Fibroblast of upper back skin (primary cell): ENCODE measurements at places on chromosomes 1 and 21.

- no peak for DNase-seq
Measured at GRCh38 chr1:50471967-50472366, 48.7 kb upstream of the DMRTA2 start.

GRCh38 chr1:22983944-22984343 is 11.3 kb upstream of the LACTBL1 start:
- DNase-seq = no peak

DNA sequence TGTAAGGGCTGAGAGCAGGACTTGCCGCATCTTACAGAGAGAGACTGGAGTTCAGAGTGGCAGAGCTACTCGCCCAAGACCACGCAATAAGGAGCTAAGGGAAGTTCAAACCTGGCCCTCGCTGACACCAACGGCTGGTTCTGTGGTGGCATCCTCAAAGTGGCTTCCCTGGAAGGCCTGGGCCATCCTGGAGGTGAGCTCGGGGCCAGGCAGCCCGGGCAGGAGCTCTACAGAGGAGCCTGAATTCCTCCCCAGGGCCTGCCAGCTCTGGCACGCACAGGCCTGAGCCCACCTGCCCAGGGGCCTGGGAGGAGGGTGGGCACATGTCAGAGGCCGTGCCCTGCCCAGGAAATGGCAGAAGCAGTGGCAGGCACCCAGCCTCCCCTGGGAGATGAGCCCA is 68.6 kb downstream of the MEGF6 start:
- DNase-seq = no peak

DNA sequence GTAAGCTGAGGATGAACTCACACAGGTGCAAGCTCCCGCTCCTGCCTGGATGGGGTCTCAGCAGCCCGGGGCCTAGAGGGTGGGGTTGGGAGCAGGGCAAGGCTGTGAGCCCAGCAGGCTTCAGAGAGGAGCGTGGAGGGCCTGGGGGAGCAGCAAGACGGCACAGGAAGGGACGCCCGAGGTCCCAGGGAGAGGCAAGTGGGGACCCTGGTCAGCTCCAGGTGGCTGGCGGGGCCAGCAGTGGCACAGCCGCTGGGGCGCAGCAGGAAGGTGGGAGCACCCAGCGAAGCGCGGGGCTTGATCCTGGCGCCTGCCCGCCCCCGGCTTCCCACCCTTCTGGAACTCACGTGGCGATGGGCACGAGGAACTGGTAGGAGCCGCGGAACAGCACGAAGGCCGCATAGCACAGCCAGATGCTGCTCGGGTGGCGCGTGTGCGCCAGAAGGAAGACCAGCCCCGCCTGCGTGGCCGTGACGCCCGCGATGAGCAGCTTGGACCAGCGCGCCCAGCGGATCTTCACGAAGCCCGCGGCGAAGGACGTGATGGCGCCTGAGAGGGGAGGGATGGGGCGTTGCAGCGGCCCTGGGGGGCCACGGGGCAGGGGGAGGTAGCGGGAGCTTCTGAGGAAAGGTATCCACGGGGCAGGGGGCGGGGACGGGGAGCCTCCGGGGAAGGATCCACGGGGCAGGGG is 11.7 kb downstream of the SLC19A1 start:
- no peak for DNase-seq

DNA sequence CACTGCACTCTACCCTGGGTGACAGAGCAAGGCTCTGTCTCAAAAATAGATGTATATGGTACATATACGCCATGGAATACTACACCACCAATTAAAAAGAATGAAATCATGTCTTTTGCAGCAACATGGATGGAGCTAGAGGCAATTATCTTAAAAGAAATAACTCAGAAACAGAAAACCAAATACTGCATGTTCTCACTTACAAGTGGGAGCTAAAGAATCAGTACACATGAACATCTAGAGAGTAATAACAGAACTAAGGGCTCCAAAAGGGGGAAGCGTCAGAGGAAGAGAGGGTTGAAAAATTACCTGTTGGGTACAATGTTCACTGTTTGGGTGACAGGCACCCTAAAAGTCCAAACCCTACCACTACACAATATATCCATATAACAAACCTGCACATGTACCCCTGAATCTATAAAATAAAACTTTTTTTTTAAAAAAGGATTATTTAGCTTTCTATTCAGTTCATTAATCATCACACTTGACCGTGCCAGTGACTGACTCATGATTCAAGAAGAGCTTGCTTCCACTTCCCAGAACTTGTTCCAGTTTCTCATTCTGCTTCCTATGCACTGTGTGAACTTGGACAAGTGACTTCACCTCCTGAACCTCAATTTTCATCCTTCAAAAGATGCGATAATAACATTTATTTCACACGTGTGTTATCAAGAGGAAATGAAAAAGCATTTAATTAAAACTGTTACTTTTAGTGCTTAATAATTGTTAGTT is 109.6 kb downstream of the PLPP3 start:
- peak; percentile 54 for DNase-seq

GRCh38 chr1:240000634-240001033 is 91.0 kb upstream of the FMN2 start:
- peak; percentile 67 for DNase-seq

DNA sequence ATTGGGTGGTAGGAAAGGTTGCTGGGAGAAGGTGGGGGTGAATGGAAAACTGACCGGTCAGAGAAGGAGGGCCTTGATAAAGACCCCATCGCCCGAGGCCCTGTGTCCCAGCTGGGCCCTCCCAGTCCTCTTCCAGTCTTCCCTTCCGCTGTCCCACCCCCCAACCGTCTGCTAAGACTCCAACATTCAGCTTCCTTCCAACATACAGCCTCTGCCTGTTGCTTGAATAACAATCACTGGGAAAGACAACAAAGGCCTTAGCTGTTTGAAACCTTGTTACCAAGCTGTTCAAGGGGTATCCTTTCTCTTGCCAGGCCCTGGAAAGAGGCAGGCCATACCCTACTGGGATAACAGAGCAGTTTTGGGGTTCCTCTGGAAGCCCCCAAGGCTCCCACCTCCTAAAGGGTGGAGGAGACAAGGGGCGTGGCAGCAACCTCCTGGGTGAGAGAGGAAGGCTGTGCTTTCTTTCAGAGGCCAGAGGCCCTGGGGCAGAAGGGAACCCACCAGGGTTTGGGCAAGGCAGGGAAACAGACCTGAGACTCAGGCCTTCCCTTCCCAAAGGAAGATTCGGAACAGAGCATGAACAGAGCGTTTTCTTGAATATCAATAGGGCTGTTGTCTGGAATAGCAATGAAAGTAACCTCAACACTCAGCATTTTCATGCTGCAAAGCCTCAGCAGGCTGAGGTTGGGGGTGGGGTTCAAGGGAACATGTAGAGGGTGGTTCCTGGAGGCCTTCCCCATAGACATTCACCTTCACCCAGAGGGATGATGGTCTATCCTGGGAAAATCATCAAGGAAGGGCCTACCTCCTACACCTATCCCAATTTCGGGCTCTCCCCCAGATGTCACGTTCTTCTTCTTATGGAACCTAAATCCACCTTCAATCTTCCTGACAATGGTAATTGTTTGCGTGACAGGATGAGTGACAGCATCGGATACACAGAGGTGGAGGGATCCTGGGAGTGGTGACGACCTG is 4.1 kb downstream of the ETNK2 start:
- no peak for DNase-seq

GRCh38 chr1:61132176-61132638 is 49.8 kb downstream of the NFIA start:
- DNase-seq = peak; percentile 23

DNA sequence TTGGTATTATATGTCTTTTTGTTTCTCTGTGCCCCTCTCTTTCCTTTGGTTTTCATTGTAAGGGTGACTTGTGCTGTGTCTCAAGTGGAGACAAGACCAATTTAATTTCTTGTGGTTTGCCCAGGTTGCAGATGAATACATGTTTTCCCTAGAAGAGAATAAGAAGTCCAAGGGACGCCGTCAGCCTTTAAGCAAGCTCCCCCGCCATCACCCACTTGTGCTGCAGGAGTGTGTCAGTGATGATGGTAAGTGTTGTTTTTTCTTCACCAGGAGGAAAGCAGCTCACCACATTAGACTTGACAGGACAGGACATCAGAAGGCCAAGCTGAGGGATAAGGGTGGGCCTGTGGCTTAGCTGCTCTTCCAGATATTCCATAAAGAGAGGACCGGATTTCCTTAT is 23.8 kb upstream of the ST3GAL3 start:
- no peak for DNase-seq
